ENCODE measurements at places on chromosomes 6 and 20.

DNA sequence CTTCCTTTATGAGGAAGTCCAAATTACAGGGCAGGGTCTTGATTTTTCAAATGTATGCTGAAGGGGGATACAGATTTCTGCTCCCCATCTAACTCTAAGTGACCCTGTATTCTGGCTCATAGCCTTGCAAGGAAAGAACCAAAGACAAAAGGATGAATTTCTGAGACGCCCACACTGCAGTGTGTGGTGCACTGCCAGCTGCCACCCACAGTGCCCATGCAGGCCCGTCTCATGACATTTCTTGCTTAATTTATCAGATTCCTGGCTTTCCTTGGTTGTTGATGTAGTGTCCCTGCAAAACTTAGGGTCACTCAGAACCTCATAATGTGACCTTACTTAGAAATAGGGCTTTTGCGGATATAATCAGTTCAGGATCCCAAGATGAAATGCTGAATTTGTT is 68.0 kb downstream of the CBLN4 start:
- no peak for DNase-seq

GRCh38 chr6:5726976-5727718 is 279.6 kb downstream of the NRN1 start:
- DNase-seq: no peak

DNA sequence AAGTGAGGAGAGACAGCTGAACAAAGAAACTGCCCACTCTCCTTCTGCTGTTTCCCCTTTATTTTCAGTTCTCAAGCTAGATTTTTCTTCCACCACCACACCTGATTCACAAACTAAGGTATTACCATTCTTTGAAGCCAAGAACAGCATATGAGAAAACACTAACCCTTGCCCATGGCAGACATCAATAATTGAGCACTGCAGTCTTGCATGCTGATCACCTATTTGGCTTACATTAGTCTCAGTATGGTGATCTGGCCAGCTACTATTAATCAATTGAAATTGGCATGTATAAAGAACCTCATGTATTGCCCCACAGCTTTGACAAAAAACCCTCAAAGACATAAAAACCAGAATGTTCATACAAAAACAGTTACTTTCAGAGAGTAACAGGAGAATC is 166.3 kb downstream of the SAMD5 start:
- DNase-seq: no peak

- DNase-seq: no peak
These were observed 315.5 kb downstream of the GMDS start for GRCh38 chr6:1929931-1930330.

DNA sequence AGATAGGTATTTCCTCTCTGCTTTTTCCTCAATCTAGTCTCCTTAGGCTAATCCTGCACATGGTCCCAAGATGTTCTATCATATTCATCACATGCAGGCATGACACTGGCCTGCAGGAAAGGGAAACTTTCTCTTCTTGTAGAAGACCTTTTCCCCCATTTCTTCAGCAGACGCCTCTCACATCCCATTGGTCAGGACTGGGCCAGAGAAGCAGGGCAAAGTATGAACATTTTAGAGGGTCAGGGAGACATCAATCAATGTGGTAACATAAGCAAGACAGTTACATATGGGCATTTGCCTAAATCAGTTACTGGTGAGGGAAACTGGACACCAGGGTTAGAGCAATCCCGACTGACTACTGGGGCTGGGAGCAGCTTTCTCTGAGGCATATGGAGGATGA is 90.1 kb downstream of the CRYBG1 start:
- no peak for DNase-seq

DNA sequence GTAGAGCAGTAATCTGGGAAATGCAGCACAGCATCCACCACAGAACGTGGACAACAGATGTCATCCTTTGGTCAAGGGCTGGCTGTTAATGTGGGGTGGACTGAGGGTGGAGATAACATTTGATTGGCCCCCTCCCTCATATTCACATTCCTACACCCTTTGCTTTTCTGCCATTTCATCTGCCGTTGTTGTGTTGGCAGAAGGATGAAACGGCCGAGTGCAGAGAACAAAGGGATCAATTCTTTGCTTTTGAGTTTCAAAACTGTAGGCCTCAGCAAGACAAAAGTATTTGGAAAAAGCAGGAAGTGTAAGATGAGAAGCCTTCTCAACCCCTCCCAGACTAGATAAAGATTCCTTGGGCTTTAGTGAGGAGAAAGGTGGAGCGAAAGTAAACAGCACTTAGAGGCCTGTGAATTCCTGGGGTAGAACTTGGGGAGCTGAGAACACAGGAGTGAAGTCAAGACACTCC is 74.2 kb upstream of the PHIP start:
- no peak for DNase-seq

DNA sequence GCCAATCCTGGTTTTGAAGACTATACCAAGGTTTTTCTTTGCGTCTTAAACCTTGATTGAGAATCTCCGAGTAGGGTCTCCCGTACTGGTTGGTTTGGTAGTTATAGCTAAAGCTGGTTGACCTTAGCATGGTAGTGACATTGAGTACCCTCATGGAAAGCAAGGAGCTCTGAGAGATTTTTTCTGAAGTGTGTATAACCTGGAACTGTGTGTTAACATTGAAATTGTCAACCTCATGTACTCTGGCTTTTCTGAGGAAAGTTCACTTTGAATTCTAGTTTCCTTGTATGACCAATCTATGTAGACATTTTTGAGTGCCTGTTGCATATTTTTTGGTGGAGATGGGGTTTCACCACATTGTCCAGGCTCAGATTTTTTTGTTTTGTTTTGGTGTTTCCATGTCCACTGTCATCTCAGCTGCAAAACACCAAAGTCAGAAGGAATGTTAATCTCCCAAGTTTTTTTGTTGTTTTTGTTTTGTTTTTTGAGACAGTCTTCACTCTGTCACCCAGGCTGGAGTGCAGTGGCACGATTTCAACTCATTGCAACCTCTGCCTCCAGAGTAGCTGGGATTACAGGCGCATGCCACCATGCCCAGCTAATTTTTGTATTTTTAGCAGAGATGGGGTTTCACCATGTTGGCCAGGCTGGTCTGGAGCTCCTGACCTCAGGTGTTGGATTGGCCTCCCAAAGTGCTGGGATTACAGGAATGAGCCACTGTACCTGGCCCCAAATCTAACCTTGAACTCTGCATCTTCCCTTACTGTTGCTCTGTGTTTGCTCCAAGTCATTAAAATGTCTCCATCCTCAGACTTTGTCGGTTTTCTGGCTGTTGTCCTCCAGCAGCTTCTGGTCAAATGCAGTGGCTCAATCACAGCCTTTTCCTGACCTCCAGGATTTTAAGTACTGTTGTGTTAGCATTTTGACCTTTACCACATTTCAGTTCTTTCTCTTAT is 4.3 kb downstream of the RPS12 start:
- DNase-seq: peak; percentile 35

- DNase-seq: peak; percentile 41
These were observed 3.1 kb downstream of the NNAT start for GRCh38 chr20:37523911-37524700.

- no peak for DNase-seq
These were observed 94.8 kb downstream of the UBE3D start for GRCh38 chr6:82970839-82971238.

DNA sequence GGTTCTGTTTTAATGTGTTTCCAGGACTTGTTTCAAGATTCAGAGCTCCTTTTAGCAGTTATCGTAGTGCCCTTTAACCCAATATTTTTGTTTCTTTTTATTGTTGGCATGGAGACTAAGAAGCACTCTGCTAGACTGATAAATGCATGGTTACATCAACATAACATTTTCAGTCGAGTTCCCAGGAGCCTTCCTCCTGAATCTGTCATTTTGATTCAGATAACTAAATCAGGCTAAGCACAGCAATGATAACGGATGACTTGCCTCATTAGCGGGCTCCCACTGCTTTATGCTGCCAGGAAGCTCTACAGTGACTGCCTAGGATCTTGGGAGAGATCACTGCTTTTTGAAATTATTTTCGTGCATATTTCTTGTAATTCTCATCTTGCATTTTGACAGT is 772.8 kb upstream of the GJE1 start:
- DNase-seq: no peak

- DNase-seq: no peak
These were observed 181.0 kb downstream of the LRFN2 start for GRCh38 chr6:40406175-40406574.

DNA sequence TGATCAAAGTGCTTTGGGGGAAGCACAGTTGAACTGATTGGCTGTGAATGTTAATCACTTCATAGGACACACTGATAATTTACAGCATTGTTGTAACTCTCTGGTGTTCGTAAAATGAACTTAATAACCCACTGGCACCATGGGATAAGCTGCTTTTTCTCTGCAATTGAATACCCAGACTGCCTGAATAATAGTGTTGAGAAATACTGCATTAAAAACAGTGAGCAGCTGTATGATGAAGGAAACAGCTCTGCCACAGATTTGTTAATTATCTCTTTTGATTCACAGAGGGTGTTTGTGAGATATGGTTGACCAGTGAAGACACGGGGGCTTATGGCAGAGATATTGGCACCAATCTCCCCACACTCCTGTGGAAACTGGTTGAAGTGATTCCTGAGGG is 420.9 kb downstream of the CDKAL1 start:
- DNase-seq: no peak

GRCh38 chr6:97049253-97050011 is 124.9 kb downstream of the KLHL32 start:
- peak; percentile 20 for DNase-seq

- no peak for DNase-seq
These were observed 863.1 kb downstream of the MAFB start for GRCh38 chr20:39825950-39826349.

- peak; percentile 9 for DNase-seq
These were observed 643 bp upstream of the SLC35D3 start for GRCh38 chr6:136921381-136921935.

DNA sequence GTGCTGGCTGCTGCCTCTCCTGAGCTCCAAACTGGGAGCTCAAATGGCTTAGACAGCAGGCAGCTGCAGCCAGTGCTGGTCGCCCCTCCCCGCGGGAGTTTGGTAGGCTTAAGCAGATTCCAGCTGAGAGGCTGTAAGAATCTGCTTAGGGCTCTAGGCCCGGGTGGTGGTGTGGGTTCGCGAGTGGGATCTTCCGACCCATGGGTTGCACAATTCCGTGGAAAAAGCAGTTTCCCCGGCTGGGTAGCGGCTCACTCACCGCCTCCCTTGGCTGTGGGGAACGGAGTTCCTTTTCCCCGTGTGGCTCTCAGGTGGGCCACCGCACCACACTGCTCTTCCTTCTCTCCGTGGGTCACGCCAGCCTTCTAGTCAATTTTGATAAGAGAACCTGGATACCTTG is 232.5 kb downstream of the PKHD1 start:
- no peak for DNase-seq

GRCh38 chr20:36917240-36917639 is 34.3 kb downstream of the SAMHD1 start:
- DNase-seq: no peak

- DNase-seq: no peak
These were observed 130.4 kb downstream of the PTPRK start for GRCh38 chr6:128389820-128390534.

DNA sequence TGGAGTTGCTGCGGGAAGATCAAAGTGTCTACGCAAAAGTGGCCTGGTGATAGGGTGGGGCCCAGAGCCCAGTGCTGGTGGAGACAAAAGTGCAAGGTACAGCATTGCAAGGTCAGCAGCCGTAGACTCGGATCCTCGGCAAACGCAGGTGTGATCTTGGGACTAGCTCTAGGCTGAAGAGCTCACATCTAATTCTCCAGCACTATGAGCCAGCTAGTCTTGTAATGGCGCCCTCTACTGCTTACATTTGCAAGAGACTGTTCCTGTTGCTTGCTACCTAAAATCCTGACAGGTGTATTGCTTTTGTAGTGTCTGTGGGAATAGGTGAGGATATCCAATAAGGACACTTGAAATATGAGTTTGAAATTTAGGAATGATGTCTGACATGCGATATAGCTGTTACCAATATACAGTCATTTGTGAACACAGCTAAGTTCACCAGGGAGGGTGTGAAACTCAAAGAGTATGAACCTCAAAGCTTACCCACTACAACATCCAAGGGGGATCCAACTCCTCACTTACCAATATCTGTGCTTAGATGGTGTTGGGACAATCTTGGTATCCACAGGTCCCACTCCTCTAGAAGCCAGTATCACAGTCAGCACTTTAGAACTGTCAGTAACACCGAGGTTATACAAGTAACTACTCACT is 58.4 kb downstream of the PDE7B start:
- peak; percentile 60 for DNase-seq

DNA sequence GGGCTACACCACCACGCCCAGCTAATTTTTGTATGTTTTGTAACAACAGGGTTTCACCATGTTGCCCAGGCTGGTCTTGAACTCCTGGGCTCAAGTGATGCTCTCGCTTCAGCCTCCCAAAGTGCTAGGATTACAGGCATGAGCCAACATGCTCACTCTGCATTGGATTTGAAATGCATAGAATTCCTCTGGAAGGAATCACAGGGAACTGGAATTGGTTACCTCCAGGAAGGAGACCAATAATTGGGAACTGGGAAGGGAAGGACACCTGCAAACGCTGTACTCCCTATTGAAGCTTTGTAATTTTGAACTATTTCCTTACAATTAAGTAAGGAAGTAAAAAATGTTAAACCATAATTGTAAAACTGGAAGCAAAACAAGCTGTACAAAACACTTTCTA is 12.3 kb upstream of the TP53INP2 start:
- no peak for DNase-seq

GRCh38 chr6:166202321-166202733 is 34.7 kb upstream of the TBXT start:
- no peak for DNase-seq

- no peak for DNase-seq
These were observed 578.9 kb downstream of the HAO1 start for GRCh38 chr20:7361321-7361720.

DNA sequence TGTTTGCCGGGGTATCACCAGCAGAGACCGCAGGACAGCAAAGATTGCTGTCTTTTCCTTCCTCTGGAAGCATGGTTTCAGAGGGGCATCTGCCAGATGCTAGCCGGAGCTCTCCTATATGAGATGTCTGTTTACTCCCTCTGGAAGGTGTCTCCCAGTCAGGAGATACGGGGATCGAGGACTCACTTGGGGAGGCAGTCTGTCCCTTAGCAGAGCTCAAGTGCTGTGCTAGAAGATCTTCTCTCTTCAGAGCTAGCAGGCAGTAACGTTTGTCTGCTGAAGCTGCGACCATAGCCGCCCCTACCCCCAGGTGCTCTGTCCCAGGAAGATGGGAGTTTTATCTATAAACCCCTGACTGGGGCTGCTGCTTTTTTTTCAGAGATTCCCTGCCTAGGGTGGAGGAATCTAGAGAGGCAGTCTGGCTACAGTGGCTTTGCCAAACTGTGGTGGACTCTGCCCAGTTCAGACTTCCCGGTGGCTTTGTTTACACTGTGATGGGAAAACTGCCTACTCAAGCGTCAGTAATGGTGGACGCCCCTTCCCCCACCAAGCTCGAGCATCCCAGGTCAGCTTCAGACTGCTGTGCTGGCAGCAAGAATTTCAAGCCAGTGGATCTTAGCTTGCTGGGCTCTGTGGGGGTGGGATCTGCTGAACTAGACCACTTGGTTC is 133.0 kb upstream of the FLRT3 start:
- no peak for DNase-seq

GRCh38 chr6:33577106-33577535 is 3.0 kb downstream of the BAK1 start:
- DNase-seq: peak; percentile 75

Data from kidney tubule cell (primary cell).